ENCODE measurements at places on chromosomes 6 and 20.

- no peak for DNase-seq
These were observed 31.1 kb downstream of the EPM2A start for GRCh38 chr6:145704143-145704781.

DNA sequence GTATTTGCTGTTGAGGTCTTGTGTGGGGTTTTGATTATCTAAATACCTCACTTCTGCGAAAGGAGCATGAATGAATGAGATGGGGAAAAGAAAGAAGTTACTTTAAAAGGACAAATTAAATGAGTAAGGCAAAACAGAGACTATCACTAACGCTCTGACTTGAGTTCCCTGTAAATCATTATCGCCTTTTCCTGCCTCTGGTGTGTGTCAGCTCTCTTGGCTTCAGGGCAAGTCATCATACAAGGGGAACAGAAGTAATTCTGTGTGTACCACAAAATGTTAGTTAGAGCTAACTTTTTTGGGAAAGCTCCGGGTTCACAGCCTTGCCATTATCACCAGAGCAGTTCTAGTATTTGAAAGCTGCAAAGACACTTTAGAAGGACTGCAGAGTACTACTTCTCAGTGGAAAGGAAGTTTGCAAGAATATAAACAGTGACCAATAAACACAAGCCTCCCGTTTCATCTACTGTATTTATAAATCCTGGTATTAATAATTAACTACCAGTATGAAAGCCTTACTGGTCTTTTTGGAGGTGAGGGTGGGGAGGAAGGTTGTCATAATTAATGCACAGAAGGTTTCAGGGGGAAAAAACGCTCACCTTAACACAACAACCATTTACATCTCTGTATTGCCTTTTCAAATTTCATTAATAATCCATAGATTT, 1.2 kb downstream of the DZANK1 start:
- DNase-seq, result no peak

DNA sequence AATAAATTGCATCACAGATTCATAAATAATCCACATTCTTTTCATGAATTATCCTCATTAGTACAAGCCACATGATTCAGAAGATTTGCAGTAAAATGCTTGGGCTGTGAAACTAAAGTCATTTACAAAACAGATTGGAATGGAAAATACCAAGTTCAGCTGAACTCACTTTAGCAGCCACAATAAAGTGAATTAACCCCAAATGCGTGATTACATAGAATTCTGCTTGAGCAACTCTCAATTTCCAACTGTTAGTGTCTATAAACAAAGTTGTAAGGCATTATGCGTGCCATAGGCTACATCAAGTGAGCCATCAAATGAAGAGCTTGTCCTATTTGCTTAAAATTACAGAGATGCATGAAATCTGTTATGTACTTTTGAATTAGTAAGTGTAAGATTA, 60.4 kb upstream of the GFRAL start:
- DNase-seq, result no peak

GRCh38 chr6:140845701-140846100, 1287.0 kb upstream of the GJE1 start:
- DNase-seq, result no peak

GRCh38 chr6:6007366-6008088, 802 bp upstream of the NRN1 start:
- DNase-seq, result peak; percentile 77

DNA sequence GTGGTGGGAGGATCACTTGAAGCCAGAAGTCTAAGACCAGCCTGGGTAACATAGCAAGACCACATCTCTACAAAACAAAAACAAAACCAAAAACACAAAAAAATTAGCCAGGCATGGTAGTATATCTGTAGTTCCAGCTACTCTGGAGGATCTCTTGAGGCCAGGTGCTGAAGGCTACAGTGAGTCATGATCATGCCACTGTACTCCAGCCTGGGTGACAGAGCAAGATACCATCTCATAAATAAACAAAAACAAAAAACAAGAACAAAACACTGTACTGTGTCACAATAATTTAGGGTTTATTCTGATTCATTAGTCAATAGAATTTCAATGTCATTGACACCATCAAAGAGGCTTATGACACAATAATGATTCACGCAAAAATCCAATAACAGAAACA, 1121.7 kb upstream of the MAP3K7 start:
- DNase-seq, result no peak

- DNase-seq, result no peak
These were observed 111.0 kb downstream of the GJA10 start for GRCh38 chr6:90005048-90005827.

DNA sequence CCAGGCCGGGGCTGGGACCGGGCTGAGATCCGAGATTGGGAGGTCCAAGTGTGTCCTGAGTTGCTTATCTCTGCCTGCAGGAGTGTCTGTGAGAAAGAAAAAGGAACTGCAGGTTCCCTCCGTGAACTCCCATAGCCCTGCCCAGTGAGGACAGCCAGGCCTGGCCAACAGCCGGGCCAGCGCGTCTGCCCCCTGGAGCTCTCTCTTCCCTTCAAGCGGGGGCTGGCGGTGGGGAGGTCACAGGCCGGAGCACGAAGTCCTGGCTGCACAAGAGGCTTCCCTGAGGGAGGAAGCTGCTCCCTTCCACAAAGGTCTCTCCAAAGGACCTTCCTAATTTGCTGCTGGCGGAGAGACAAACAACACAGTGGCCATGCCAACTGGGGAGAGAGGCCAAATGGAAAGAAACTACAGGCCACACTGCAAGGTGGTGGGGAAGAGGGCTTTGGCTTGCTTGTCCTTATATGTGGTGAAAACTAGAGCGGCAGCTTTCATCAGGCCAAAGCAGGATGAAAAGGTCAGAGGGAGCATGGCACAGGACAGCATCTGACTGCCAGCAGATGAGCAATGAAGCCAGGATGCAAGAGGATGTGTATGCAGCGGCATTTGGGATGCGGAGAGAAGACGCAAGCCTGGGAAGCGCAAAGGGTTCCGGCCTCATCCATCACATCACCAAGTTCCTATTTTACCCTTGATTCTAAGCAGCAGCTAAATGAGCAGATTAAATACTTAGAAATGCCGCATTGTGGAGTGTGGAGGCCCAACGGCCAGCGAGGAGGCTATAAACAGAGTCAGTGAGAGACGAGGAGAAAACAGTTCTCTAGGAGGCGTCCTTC, 260.0 kb downstream of the ERMARD start:
- DNase-seq, result no peak

DNA sequence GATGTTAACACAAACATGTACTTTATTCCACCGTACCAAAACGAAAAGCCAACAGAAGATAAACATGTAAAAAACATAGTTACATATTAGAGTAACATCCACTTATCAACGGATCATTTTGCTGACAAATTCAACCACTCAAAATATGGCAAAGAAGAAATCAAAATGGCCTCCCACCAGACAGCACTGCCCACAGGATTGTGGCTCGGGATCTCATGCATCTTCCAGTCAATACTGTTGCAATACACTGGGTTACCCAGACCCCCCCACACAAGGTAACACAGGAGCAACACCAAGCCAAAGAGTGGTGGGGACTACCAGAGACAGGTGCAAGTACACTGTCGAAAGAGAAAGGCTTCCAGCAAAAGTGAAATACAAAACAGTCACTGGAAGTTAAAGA, 57.9 kb upstream of the NHSL1 start:
- DNase-seq, result no peak

DNA sequence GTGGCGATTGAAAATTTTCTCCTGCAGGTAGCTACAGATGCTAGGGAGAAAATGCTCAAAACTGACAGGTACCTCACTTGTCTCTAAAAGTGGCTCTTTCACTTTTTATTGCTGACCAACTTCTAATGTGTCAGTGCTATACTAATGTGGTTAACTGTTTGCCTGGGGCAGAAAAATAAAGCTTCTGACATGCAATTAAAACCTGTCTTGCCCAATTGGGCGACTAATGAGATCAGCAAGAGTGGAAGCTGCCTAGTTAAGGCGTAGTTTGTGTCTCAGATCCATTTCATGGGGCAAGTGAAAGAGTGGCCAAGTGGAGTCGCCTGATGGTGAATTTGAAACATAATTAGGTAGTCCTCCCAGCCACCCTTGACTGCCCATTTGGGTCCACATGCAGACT, 193.3 kb downstream of the TSHZ2 start:
- DNase-seq, result no peak

DNA sequence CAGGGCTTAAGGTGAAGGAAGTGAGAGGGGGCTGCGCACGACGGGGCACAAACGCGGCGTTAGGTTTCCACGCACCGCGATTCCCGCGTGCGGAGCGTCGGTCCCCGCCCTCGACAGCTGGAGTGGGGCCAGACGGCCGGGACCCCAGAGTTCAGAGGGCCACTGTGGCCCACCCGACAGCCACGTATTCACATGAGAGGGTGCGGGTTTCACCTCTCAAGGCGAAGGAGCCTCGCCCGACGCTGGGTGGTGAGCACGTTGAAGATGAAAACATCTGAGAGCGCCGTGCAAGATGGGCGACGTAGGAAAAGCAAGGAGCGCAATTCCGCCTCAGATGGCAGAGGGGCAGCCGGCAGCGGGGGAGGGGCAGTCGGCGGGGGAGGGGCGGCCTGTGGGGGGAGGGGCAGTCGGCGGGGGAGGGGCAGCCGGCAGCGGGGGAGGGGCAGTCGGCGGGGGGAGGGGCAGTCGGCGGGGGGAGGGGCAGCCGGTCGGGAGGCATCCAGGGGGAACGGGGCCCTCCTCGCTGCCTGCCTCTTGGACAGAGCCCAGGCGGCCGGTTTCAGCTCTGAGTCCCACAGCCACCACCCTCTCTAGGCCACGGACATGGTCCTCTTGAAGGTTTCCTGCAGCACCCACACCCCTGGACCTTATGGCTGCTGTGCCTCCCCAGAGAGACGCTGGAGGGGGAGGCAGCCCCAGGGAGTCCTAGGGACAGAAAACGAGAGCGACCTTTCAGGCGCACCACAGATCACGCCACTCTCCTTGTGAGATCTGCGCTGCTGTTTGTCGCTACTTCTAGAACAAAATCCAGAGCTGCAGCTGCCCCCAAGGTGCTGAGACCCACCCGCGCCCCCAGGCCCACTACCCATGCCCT, 113.7 kb downstream of the DLL1 start:
- peak; percentile 56 for DNase-seq

DNA sequence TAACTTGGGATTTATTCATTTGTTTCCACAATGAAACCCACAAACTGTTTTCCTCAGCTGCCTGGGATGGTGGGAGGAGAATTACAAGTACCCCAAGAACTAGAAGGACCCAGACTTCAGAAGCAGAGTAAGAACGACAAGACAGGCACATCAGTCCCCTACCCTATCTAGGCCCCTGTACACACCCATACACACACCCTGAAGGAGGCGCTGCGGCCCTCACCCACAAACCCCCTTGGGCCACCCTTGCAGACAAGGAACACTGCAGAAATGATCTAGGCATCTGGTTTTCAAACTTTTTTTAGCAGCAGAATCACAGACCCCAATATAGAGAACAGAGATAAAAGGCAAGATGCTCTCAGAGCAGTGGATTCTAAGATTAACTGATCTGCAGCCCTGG, 55.0 kb downstream of the TRERF1 start:
- DNase-seq, result no peak

DNA sequence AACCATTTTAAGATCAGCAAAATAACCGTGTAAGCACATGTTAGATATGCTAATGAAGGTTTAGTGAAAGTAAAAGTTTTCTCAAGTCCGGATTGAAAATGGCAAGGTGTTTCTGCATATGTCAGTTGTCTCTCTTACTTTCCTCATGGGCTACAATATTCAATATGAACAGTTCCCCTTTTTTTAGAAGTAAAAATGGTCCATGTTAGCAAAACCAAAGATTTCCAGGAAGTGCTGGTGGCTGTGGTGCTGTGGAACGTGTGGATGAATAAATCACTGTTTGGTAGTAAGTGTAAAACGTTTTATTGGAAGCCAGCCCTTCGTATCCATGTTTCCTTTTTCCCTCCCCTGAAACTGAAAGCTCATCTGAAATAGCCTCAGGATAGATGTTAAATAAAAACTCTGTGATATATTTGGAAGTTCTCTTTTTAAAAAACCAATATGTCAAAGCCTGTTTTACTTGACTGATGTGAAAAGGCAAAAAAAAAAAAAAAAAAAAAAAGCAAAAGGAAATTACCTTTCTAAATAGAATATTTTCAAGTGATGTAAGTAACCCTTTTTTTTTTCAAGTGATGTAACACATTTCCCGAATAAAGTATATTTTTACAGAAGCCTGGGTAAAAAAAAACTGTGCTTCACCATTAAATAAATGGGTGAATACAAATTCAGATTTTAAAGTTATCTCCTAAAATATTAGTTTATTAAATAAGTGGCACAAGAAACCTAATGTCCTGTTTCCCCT, 41.9 kb downstream of the PLEKHG1 start:
- no peak for DNase-seq

- no peak for DNase-seq
These were observed 41.3 kb upstream of the NAA20 start for GRCh38 chr20:19975901-19976300.

GRCh38 chr6:127207591-127208120, 59.0 kb upstream of the RNF146 start:
- no peak for DNase-seq

GRCh38 chr6:39369987-39370386, 47.5 kb upstream of the KCNK16 start:
- no peak for DNase-seq

- DNase-seq, result no peak
These were observed 190.4 kb downstream of the OGFRL1 start for GRCh38 chr6:71478834-71479541.

DNA sequence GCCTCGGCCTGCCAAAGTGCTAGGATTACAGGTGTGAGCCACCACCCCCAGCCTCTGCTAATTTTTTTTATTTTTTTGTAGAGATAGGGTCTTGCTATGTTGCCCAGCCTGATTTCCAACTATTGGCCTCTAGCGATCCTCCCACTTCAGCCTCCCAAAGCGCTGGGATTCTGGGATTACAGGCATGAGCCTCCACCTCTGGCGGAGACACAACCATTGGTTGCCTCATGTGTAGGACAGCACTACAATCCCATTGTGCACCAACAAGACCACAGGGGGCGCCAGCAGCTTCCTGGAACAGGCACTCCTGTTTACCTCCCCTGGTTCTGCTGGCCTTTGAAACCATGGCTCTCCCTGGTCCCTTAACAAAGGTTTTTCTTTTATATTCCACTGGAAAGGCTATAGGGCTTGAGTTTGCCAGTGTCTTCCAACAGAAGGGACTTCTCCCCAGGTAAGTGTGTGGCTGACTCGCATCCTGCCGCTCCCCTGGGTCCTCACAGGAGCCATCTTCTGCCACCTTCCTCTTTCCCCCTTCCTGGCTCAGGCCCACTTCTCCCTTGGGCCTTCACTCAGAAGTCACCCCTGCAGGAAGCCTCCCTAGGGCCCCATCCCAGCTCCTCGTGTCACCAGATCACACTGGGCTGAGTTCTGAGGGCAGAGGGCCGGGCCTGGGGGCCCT, 39.2 kb upstream of the TLDC2 start:
- peak; percentile 84 for DNase-seq

GRCh38 chr6:87901613-87902012, 146.0 kb upstream of the SPACA1 start:
- DNase-seq, result no peak

DNA sequence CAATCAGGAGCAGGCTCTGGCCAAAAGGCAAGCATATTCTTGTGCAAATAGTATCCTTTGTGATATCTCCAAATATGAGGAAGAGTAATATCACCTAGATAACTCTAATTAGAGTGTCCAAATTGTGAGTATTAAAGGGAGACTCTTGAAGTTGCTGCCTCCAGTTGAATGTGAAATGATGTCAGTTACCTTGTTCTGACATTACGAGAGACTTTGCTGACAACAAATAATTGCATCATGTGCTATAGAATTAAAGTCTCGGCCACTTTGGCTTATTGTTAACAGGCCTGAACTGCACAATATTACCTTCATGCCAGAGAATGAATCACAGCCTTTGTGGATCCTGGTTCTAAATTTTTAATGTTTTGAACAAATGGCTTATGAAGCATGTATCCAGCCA, 106.5 kb downstream of the AIG1 start:
- no peak for DNase-seq

All from glutamatergic neuron (in vitro differentiated cells).